ENCODE measurements at places on chromosomes 2 and 18. TPM values are rescaled to one million over a fixed set of nuclear protein-coding genes. Genes with fewer than 3 reads are reported as not detected.

- no peaks in the 10 kb centered on the region for H3K27me3 ChIP-seq
- no peaks in the 10 kb centered on the region for H3K36me3 ChIP-seq
- no peaks in the 10 kb centered on the region for H3K4me1 ChIP-seq
- H3K4me3 ChIP-seq = no peak overlapping the region
- no peak for DNase-seq
These were observed 549.9 kb upstream of the FSIP2 start for GRCh38 chr2:185188656-185189055.

Gene STEAP3
- polyA plus RNA-seq = 19.9 TPM

Gene EPB41L5
- 13.3 TPM for polyA plus RNA-seq

Gene CD226
- polyA plus RNA-seq = 1.1 TPM

Gene CFLAR
- 49.0 TPM for polyA plus RNA-seq

Measured in keratinocyte (primary cell).